Colonic mucosa (tissue), 4 donors: ENCODE measurements at places on chromosomes 6 and 20. TPM values are rescaled to one million over a fixed set of nuclear protein-coding genes. Genes with fewer than 3 reads are reported as not detected.
A peak's percentile ranks its signal among the peaks of the same experiment; 100 is the strongest.

Gene SLX4IP
- 5.0 TPM for total RNA-seq

Gene SAMD10
- 6.4 TPM for total RNA-seq

Gene RAET1L
- total RNA-seq: 0.24 TPM

Gene SLC13A3
- 0.08 TPM for total RNA-seq

Gene CALHM6
- total RNA-seq: 6.2 TPM

DNA sequence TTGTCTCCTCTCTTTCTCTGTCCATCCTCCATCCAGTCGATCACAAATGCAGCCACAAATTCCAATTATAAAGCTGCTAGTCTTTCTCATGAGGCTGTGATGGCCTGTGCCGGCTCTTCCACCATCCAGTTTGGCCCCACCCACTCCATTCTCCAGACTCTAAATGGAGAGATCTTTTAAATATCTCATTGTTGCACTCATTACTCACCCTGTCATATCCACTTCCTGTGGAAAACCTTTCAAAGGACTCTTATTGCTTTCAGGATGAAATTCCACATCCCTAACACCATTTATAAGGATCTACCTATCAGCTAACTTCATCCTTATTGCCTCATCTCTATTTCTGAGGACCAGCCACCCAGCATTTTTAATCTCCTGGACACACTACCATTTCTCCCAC lies 70.6 kb downstream of the NRN1 start:
- no peak for DNase-seq

DNA sequence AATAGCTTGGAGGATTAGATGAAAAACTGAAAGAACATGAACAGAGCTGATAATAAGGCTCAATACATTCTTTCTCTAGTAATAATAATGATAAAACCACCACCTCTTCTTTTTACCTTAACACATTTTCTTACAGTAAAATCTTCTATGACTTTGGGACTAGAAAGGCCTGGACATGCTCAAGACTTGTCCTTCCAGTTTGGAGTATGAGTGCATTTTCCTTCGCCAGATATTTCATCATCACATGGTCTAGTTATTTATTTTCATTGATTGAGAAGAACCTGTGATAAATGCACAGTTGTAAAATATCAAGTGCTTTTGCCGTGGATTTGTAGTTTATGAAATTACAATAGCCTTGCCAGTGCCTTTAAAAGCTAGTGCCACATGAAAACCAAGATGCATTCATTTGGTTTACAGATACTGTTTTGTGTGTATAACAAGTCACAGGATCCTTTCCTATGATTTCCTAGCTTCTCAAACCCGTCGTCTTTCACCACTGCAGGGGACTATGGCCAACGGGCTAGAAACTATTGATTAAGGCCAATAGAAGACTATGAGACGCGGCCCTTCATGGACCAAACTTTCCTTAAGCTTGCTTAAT lies 200.2 kb upstream of the ZNF217 start:
- no peak for DNase-seq

DNA sequence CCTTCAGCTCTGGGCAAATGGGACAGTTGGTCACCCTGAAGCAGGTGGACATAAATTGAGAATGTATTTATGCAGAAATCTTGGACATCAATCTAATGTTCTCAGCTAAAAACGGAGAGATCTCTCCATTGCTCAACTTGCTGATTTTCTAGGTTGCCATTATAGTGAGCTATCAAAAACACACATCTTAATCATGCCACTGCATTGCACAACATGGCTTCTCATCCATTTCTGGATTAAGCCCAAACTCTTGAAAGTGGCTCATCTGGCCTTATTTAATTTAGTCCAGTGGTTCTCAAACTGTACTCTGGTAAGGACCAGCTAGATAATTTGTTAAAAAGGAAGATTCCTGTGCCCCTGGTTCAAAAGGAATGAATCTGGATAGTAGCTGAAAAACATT lies 324.9 kb upstream of the CITED2 start:
- DNase-seq: no peak

GRCh38 chr6:52574709-52575501 lies 2.0 kb downstream of the TRAM2 start:
- DNase-seq: peak; percentile 83

GRCh38 chr20:2680046-2680445 lies 12.5 kb upstream of the EBF4 start:
- DNase-seq: no peak

GRCh38 chr6:25280344-25281074 lies 1.3 kb downstream of the CARMIL1 start:
- DNase-seq: peak; percentile 47

- DNase-seq: no peak
These were observed 11.1 kb downstream of the EDEM2 start for GRCh38 chr20:35135867-35136586.

DNA sequence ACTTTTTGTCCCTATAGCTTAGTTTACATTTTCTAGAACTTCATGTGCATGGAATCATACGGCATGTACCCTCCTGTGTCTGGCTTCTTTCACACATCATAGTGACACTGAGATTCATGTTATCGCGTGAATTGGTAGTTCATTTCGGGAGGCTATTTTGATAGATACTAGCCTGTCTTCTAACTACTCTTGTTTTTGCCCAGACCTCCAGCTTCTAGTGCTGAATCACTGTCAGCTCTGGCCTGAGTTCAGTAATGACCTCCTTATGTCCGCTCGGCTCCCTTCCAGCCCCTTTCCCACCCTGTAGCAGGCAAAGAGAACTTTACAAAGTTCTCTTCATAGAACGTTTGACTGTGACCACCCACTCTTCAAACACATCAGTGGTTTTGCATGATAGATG lies 14.1 kb downstream of the MYBL2 start:
- no peak for DNase-seq

DNA sequence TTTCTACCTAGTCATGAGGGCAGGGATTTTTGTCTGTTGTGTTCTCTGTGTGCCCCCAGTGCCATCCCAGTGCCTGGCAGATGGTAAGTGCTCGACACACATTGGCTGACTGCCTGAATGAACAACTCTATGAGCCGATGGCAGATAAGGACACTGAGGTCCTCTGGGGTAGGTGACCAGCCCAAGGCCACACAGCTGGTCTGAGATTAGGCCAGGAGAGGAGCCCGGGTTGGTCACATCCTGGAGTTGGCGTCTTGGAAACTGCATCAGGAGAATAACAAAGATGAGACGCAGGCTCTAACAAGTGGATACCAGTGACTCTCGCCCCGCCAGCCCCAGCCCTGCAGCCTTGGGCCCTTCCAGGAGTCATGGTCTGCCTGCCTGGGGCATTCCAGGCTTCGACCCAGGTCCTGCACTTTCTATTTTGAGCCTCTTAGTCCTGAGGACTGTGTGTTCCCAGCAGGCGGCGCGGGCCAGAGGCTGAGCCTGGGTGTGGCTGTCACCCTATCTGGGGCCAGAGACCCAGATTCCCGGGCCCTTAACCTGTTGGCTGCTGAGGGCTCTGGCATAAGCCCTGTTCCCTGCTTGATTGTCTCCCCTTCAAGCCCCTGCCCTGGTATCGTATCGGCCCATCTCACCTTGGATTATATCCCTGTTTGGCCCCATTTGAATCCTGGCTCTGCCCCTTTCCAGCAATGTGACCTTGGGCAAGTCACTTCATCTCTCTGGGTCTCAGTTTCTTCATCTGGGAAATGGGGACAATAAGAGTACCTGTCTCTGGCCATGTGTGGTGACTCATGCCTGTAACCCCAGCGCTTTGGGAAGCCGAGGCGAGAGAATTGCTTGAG lies 88.3 kb downstream of the CEBPB start:
- DNase-seq: peak; percentile 73

DNA sequence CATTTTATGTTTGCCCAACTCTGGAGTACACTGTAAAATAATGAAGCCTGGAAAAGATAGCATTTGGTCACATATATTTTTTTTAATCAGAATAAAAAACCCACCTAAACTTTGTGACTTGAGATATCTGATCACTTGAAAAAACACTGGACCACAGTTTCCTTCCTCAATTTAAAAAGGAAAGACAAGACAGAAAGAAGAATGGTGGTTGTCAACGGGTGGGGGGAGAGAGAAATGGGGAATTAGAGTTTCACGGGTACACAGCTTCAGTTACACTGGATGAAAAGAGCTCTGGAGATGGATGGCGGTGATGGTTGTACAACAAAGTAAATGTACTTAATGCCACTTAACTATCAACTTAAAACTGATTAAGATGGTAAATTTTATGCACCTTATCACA lies 14.7 kb upstream of the DST start:
- no peak for DNase-seq

- DNase-seq: no peak
These were observed 199.3 kb downstream of the LRFN2 start for GRCh38 chr6:40387871-40388264.
